ENCODE measurements at places on chromosomes 5 and 9.

GRCh38 chr9:6996061-6996854, 238.5 kb downstream of the KDM4C start:
- DNase-seq, result no peak

GRCh38 chr5:126414874-126415502, 8.2 kb upstream of the GRAMD2B start:
- peak; percentile 37 for DNase-seq

GRCh38 chr5:163407034-163407655, 30.2 kb upstream of the CCNG1 start:
- no peak for DNase-seq

DNA sequence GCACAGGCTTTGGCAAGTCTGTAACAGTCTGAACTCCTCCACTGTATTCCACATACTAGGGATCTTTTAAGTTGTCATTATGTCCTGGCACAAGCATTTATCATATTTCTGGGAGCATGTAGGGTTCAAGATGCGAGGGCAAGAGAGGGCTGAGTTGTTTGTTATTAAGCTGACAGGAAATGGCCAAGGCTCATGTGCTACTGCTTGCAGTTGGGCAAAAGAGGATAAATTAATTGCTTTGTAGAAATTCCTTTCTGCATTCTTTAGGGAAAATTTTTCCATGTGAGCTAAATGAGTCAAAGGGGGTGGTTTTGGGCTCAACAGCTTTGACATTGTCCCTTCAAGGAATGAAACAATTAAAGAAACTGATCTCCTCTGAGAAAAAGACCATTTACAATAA, 35.4 kb downstream of the DOCK8 start:
- DNase-seq, result no peak

GRCh38 chr5:40774623-40775022, 18.9 kb upstream of the TTC33 start:
- no peak for DNase-seq

GRCh38 chr9:98455256-98456155, 200.1 kb upstream of the TBC1D2 start:
- no peak for DNase-seq

- no peak for DNase-seq
These were observed 119.1 kb downstream of the ENC1 start for GRCh38 chr5:74521401-74521800.

GRCh38 chr9:7055171-7055903, 297.6 kb downstream of the KDM4C start:
- DNase-seq, result no peak

- DNase-seq, result no peak
These were observed 117.2 kb upstream of the PHYKPL start for GRCh38 chr5:178349625-178350353.

GRCh38 chr9:94982211-94982610, 255.7 kb downstream of the AOPEP start:
- no peak for DNase-seq

DNA sequence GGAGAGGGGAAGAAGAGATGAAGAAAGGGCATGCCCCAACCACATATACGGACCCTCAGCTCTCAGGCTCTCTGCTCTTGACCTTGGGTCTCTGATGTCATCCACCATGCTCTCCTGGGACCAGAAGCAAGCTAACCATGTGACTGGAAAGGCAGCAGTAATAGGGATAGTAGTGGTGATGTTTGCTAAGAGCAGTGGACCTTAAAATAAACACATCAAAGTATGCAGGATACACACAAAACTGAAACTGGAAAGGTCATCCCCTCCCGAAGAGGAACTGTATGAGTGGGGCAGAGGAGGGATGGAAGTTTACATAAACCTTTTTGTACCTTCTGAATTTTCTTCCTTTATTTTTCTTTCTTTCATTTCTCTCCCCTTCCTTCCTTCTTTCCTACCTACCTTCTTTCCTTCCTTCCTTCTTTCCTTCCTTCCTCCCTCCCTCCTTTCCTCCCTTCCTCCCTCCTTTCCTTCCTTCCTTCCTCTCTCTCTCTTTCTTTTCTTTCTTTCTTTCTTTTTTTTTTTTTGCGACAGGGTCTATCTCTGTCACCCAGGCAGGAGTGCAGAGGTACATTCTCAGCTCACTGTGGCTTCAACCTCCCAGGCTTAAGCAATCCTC, 8.1 kb upstream of the PTPN3 start:
- no peak for DNase-seq

- DNase-seq, result no peak
These were observed 81.0 kb downstream of the DAPK1 start for GRCh38 chr9:87578625-87579024.

DNA sequence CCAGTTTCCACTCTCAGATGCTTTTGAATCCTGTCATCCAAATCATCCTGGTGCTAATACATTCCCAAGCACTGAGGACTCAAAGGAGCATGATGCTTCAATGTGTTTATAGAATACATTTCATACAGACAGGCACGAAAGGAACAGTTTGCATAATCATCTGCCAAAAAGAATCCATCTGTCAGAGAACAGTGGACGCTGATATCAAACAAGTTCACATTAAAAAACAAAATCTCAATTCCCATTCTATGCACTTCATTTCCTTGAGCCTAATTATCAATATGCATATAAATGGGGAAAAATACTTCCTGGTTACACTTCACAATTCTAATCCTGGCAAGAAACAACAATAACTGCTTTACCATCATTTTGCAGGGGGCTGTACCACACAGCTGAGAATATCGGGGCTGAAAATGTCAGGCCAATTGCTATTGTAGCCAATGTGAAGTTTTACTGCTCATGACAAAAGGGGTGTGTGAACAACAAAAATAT, 125.5 kb upstream of the FAM174A start:
- DNase-seq, result no peak

GRCh38 chr5:149438711-149439132, 59.6 kb upstream of the IL17B start:
- DNase-seq, result no peak

All from right renal pelvis (tissue), 4 donors.